ENCODE measurements at places on chromosomes 12 and 14. TPM values are rescaled to one million over a fixed set of nuclear protein-coding genes. Genes with fewer than 3 reads are reported as not detected.

The AVPR1A gene
- total RNA-seq, result 1.3 TPM

The KLRG1 gene
- 4.5 TPM for total RNA-seq

The FLRT2 gene
- total RNA-seq, result 4.4 TPM

The ACSS3 gene
- 25.8 TPM for total RNA-seq

The RPL41 gene
- 1,835 TPM for total RNA-seq

The NPC2 gene
- total RNA-seq, result 76.0 TPM

The FBXL14 gene
- total RNA-seq, result 8.4 TPM

GRCh38 chr14:103259801-103260628, 74.0 kb upstream of the EIF5 start:
- no peaks in the 10 kb centered on the region for H3K27me3 ChIP-seq
- no peak for DNase-seq
- H3K27ac ChIP-seq, result peak overlapping the region; percentile 71
- H3K4me3 ChIP-seq, result peak overlapping the region; percentile 55
- H3K36me3 ChIP-seq, result no peaks in the 10 kb centered on the region
- H3K4me1 ChIP-seq, result peaks cover 6% of the 10 kb centered on the region

- DNase-seq, result no peak
- no peaks in the 10 kb centered on the region for H3K36me3 ChIP-seq
- H3K27ac ChIP-seq, result no peak overlapping the region
- H3K27me3 ChIP-seq, result no peaks in the 10 kb centered on the region
- no peaks in the 10 kb centered on the region for H3K4me1 ChIP-seq
These were observed 48.5 kb downstream of the IFNG-AS1 start for GRCh38 chr12:68037616-68038255.

DNA sequence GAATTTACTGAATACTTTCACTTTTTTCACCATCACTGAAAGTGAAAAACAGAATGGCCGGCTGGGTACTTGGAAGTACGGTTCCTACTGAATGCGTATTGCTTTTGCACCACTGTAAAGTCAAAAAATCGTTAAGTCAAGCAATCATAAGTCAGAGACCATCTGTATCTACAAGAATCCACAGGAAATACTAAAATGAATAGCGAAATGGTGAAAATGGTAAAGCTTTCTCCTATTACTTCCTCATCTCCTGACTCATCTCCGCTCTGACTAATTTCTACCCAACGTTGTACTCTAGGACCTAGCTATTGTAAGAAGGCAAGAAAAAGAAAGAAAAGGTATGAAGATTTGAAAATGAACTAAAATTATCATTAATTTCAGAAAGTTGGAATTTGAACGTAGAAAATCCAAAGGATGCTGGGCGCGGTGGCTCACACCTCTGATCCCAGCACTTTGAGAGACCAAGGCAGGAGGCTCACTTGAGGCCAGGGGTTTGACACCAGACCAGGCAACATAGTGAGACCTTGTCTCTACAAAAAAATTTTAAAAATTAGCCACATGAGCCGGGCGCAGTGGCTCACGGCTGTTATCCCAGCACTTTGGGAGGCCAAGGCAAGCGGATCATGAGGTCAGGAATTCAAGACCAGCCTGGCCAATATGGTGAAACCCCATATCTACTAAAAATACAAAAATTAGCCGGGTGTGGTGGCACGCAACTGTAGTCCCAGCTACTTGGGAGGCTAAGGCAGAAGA, 5.3 kb upstream of the CDCA4 start:
- H3K4me1 ChIP-seq, result peaks cover 5% of the 10 kb centered on the region
- no peaks in the 10 kb centered on the region for H3K36me3 ChIP-seq
- no peak overlapping the region for H3K4me3 ChIP-seq
- no peak overlapping the region for H3K27ac ChIP-seq
- DNase-seq, result no peak
- H3K27me3 ChIP-seq, result no peaks in the 10 kb centered on the region

- no peaks in the 10 kb centered on the region for H3K27me3 ChIP-seq
- H3K4me1 ChIP-seq, result peaks cover 81% of the 10 kb centered on the region
- peaks cover 98% of the 10 kb centered on the region for H3K36me3 ChIP-seq
- H3K27ac ChIP-seq, result peak overlapping the region; percentile 4
These were observed 7.6 kb downstream of the KCTD10 start for GRCh38 chr12:109469517-109469916.

- no peaks in the 10 kb centered on the region for H3K4me1 ChIP-seq
- H3K27ac ChIP-seq, result no peak overlapping the region
- no peaks in the 10 kb centered on the region for H3K27me3 ChIP-seq
- DNase-seq, result no peak
- no peaks in the 10 kb centered on the region for H3K36me3 ChIP-seq
These were observed 475.8 kb upstream of the FLRT2 start for GRCh38 chr14:85054178-85054577.

DNA sequence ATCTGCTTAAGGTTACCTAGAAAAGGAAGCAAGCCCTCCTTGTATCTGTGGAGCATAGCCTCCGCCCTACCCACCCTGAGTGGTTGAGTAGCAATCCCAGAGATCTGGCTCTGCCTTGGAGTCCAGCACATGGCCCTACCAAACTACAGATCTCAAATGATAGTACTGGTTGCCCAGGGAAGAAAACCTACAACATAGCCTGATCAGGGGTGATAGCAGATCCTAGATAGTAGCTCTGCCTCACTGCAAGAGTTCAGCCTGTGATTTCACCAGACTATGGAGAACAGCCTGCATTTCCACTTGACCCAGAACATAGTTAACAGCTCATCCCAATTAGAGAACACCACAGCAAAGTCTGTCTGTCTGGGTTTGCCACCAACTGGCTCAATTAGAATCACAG, 279.5 kb downstream of the ETNK1 start:
- no peak overlapping the region for H3K27ac ChIP-seq
- H3K36me3 ChIP-seq, result no peaks in the 10 kb centered on the region
- DNase-seq, result no peak
- H3K4me3 ChIP-seq, result no peak overlapping the region
- H3K27me3 ChIP-seq, result no peaks in the 10 kb centered on the region
- no peaks in the 10 kb centered on the region for H3K4me1 ChIP-seq

GRCh38 chr12:3191450-3191849, 114.3 kb downstream of the TSPAN9 start:
- no peak overlapping the region for H3K4me3 ChIP-seq
- no peaks in the 10 kb centered on the region for H3K27me3 ChIP-seq
- H3K4me1 ChIP-seq, result peaks cover 4% of the 10 kb centered on the region
- no peak overlapping the region for H3K27ac ChIP-seq

GRCh38 chr12:42129595-42130204, 15.0 kb downstream of the GXYLT1 start:
- peaks cover 15% of the 10 kb centered on the region for H3K4me1 ChIP-seq
- no peak overlapping the region for H3K27ac ChIP-seq
- H3K4me3 ChIP-seq, result no peak overlapping the region

- no peak overlapping the region for H3K4me3 ChIP-seq
- no peak overlapping the region for H3K27ac ChIP-seq
These were observed 435.0 kb downstream of the NELL2 start for GRCh38 chr12:44441155-44441554.

DNA sequence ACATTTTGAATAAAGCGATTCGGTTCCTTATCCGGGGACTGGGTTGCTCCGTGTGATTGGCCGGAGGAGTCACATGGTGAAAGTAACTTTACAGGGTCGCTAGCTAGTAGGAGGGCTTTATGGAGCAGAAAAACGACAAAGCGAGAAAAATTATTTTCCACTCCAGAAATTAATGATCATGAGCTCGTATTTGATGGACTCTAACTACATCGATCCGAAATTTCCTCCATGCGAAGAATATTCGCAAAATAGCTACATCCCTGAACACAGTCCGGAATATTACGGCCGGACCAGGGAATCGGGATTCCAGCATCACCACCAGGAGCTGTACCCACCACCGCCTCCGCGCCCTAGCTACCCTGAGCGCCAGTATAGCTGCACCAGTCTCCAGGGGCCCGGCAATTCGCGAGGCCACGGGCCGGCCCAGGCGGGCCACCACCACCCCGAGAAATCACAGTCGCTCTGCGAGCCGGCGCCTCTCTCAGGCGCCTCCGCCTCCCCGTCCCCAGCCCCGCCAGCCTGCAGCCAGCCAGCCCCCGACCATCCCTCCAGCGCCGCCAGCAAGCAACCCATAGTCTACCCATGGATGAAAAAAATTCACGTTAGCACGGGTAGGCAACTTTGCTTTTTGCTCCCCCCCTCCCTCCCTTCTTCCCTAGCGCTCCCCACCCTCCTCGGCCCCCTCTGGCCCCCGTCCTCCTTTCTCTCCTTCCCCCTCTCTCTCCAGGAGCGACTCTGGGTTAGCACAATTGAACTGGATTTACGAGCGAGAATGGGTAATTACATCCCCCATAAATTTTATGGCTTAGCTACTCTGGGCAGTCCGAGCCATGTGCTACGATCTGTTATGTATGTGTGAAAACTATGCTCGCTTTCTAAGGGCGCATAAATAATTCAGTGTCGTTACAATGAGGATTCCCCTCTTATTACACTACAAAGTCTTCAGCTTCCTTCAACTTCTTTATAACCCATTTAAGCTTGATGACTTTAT, at the start of gene HOXC4:
HOXC4 (plus strand) TSS at position 85 of the 991 bp plus-strand sequence; CDS start at position 173, 88 bp downstream.
- peaks cover 95% of the 10 kb centered on the region for H3K27me3 ChIP-seq
- peak within 1 kb of the TSS; percentile 40 for H3K4me3 ChIP-seq
- no peak within 1 kb of the TSS for H3K27ac ChIP-seq
- no peaks in the 10 kb centered on the region for H3K36me3 ChIP-seq

DNA sequence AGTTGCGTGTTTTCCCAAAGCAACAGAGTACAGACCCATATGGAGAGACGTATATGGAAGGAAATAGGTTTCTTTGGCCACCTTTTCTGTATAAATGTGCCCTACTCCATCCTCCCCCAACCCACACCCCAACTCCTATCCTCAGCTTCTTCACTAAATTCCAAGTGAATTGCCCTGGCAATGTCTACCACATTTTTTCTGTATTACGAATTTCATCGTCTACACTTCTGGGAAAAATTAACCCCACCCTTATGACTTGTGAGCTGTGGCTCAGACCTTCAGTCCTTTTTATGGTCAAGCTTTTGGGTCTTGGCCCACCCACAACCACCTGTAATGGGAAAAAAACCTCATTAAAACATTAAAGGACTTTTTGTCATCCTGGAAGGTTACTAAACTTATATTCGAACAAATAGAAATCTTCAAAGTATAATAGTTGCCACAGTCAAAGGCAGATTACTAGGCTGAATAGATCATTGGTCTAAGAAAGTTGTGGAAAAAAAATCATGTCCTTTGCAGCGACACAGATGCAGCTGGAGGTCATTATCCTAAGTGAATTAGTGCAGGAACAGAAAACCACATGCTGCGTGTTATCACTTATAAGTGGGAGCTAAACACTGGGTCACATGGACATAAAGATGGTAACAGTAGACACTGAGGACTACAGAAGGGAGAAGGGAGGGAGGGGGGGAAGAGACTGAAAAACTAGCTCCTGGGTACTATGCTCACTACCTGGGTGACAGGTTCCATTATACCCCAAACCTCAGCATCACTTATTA, 15.7 kb upstream of the NFKBIA start:
- no peaks in the 10 kb centered on the region for H3K27me3 ChIP-seq
- H3K4me3 ChIP-seq, result no peak overlapping the region
- no peak overlapping the region for H3K27ac ChIP-seq
- DNase-seq, result no peak
- H3K4me1 ChIP-seq, result peaks cover 11% of the 10 kb centered on the region
- no peaks in the 10 kb centered on the region for H3K36me3 ChIP-seq

DNA sequence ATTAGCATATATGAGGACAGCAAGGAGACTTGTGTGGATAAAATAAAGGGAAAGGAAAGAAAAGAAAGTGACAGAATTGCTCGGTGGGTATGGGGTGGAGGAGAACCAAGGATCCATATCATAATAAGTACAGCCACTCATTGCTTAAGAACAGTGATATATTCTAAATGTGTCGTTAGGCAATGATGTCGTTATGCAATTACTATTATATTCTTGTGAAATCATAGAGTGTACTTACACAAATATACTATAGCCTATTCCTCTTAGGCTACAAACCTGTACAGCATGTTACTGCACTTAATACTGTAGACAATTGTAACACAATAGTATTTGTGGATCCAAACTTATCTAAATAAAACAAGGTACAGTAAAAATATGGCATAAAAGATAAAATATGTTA, 271.1 kb downstream of the CCER1 start:
- H3K27ac ChIP-seq, result no peak overlapping the region
- no peaks in the 10 kb centered on the region for H3K4me1 ChIP-seq
- no peak for DNase-seq
- H3K4me3 ChIP-seq, result no peak overlapping the region
- H3K27me3 ChIP-seq, result no peaks in the 10 kb centered on the region

DNA sequence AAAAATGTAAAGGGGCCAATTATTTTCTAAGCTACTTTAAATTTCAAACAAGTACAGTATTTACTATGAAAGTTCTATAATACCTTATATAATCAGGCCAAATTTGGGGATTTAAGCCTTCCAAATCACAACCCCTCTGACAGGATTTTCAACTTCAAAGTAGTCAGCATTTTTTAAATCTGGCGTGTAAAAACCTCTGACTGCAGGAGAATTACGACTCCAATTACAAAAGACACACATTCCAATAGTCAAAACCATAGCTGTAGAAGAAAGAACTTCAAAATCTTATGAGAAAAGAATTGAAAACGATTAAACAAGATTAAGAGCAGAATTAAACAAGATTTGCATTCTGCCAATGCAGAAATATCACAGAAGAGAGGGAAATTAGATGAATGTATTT, 12.7 kb downstream of the OSBPL8 start:
- H3K36me3 ChIP-seq, result no peaks in the 10 kb centered on the region
- H3K4me1 ChIP-seq, result peaks cover 44% of the 10 kb centered on the region
- no peaks in the 10 kb centered on the region for H3K27me3 ChIP-seq
- no peak overlapping the region for H3K27ac ChIP-seq

- H3K27me3 ChIP-seq, result no peaks in the 10 kb centered on the region
- H3K27ac ChIP-seq, result no peak overlapping the region
- no peak for DNase-seq
- H3K4me3 ChIP-seq, result no peak overlapping the region
- no peaks in the 10 kb centered on the region for H3K36me3 ChIP-seq
These were observed 987.8 kb upstream of the USP15 start for GRCh38 chr12:61272441-61272840.
